ENCODE measurements at places on chromosomes 1 and 21.

DNA sequence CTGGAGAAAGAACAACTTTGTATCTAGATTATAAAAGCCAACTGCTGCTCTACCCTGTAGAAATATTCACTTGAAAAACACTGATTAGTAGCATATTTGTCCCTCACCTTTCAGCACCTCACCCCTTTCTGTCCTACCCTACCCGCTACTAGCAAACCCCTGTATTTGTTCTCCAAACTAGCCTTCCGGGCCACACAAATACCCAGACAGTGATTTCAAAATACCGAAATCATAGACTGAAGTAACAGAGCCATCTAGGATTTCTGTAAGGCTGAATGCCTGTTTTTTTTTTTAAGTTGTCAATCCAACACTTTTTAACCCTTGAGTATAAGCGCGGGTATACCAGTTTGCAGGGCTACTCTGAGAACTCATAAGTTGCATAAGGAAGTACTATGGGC, 398 bp upstream of the DPT start:
- DNase-seq: no peak

DNA sequence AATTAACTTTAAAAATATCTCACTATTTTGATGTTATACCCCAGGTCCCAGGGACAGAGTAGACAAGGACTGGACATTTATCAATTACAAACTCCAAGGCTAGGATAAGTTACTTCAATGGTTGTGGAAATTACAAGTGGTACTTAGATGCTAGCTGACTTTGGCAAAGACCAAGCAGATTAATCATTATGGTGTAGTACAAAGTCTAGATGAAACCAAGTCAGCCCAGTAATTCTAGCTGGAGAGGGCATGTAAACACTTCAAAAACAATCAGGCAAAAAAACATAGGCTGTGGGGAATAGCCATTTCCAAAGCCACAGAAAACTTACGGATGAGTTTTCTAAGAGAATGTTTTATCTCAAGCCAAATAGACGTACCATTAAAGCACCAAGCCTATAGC, 124.5 kb downstream of the TSEN15 start:
- DNase-seq: no peak

GRCh38 chr21:45122432-45123132, 48.2 kb downstream of the ADARB1 start:
- peak; percentile 79 for DNase-seq

DNA sequence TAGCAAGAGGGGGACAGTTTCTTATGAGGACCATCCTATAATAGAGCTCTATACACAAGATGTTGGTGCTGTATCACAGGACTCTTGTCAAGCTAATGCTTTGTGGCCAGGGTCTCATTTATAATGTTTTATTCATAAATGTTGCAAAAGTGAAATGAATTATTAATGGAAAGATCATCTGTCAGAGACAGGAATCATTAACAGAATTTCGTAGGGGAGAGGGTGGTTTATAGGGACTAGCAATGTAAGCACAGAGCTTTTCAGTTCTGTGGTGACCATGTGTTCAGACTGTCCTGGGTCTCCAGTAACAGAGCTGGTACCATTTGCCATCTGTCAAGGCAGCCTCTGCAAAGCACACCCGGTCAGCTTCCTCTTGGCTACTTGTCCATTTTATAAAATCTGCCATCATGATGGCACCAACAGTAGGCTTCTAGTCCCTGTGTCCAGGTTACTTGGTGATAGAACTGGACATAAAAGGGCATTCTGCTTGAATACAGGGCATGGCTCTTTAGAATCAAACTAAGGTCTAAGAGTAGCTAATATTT, 36.2 kb downstream of the LPAR3 start:
- no peak for DNase-seq

DNA sequence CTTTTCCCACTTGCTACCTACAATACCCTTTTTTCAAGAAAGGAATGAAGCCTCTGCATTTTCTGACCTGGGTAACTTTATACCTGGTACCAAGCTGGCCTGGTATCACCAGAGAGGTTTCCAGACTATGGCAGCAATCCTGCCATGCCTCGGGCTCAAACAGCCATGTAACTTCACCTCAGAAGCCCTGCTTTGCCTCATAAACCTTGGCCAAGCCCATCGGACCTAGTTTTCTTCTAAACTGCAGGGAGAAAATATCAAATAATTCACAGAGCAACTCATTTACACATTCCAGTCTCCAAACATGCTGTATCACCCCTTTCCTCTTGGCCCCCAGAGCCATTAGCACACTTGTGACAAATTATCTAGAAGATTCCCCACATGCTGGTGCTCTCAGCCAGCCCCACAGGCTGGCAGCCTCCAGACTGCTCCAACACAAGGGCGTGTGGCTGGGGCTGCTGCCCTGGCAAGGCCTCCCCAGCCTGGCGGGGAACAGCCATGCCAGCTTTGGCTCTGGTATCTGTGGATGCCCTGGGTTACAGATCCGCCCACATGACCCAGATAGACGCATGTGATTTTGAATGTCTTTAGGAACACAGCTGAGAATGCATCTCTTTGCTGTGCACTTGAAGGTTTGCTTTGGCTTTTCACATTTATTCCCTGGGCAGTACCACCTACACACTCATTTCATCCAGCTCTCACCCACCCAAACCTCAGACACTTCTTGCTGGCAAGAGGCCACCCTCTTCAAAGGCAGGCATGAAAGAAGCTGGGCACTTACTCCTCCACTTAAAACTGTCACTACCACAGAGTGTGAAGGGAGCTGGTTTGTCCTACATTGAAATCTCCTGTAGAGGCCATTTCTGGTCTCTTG, 70.0 kb upstream of the BCAR3 start:
- DNase-seq: no peak

GRCh38 chr1:87666681-87667080, 338.0 kb downstream of the LMO4 start:
- DNase-seq: no peak

GRCh38 chr1:2337501-2337900, 53.9 kb downstream of the MORN1 start:
- no peak for DNase-seq

DNA sequence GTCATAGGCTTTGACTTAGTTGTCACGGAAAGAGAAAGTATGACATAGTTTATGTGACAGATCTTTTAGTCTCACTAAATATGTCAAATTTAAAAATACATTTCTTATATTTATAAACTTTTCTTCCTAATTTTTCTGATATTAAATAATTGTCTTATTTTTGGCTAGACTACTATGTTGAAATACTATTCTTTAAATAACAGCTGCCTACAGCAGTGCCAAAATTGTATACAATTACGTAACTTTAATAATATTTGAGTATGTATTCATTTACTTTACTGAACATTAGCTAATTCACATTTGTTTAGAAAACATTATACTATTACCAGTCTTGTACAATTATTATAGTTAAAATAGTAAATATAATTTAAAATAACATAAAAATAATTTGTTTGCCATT, 137.4 kb downstream of the ADGRL4 start:
- no peak for DNase-seq

- DNase-seq: no peak
Observed at GRCh38 chr1:99595041-99595440, 50.9 kb upstream of the PALMD start.

- no peak for DNase-seq
Observed at GRCh38 chr1:171530676-171531075, 45.3 kb downstream of the PRRC2C start.

DNA sequence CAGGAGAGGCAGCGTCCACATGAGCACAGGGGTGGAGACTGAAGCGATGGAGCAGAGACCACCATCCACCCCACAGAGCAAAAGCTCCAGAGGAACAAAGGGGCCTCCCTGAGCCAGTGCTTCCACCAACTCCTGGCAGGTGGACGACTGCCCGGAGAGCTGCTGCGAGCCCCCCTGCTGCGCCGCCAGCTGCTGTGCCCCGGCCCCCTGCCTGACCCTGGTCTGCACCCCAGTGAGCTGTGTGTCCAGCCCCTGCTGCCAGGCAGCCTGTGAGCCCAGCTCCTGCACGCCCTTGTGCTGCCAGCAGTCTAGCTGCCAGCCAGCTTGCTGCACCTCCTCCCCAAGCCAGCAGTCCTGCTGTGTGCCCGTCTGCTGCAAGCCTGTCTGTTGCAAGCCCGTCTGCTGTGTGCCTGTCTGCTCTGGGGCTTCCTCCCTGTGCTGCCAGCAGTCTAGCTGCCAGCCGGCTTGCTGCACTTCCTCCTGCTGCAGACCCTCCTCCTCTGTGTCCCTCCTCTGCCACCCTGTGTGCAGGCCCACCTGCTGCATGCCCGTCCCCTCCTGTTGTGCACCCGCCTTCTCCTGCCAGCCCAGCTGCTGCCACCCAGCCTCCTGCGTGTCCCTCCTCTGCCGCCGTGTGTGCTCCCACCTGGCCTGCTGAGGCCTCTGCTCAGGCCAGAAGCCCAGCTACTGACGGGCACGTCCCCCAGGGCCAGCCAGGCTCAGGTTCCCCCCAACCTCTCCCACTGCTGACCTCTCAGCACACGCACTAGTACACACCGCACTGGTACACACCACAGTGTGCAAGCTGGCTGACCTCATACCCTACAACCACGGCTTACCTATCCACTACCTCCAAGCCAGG, 5.4 kb downstream of the KRTAP10-12 start:
- DNase-seq: no peak

GRCh38 chr1:94111879-94112278, 9.1 kb downstream of the ABCA4 start:
- no peak for DNase-seq

DNA sequence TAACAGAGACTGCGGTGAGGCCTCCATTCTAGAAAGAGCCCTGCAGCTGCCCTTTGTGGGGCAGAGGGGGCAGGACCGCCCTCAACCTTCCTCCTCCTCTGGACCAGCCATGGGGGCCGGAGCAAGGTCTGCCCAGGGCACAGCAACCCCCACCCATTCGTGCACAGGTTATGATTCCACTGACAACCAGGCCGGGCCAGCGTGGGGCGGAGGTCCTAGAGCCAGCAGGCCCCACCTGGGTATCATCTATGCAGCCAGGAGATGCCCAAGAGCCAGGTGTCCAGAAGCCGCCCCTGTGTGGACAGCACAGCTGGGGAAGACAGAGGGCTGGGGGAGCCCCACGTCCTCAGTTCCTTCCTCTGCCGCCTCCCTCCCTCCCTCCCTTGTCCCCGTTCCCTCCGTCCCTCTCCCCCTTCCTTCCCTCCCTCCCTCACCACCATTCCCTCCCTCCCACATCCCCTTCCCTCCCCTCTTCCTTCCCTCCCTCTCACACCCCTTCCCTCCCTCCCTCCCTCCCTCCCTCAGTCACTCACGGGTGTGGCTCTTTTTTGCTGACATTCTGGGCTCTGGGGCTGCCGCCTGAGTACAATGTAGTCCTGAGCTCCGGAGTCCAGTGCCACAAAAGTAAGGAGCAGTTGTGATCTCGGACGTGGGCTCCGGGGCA, 12.3 kb downstream of the RNF223 start:
- no peak for DNase-seq

DNA sequence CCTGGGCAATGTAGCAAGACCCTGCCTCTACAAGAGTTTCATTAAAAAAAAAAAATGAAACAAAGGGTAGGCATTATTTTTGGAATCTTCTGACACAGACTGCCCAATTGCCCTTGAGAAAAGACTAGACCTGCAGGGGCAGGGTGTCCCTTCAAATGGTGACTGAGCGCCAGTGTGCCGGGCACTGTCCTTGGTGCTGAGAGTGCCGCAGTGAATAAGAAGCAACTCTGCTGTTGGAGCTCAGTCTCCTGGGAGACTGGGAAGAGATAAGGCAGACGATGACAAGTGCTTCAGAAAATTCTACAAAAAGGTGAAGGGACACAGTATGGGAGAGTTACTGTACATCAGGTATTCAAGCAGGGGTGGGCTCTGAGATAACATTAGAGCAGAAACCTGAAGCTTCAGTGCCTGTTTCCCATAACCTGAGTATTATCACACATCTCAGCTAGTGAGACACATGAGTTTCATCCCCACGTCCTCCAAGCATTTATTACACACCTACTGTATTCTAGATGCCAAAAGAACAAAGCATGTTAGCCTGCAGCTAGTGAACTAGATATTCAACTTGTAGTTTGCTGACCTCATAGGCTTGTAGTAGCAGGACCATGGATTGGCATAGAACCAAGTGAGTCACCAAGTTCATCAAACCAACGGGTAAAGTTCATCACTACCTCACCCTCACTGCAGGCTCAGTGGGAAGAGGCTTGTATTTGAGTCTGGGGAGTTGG, 18.4 kb upstream of the RPL11 start:
- peak; percentile 28 for DNase-seq

DNA sequence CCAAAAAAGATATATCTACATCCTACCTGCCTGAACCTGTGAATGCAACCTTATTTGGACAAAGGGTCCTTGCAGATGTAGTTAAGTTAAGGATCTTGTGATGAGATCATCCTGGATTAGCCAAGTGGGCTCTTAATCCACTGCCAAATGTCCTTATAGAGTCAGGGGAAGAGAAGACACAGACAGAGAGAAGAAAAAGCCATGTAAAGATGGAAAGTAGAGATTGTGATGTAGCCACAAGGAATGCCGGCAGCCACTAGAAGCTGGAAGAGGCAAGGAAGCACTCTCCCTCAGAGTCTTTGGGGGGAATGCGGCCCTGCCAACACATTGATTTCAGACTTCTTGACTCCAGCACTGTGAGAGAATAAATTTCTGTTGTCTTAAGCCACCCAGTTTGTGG, 16.2 kb downstream of the HSD11B1 start:
- DNase-seq: no peak

GRCh38 chr1:48940962-48941732, 164.5 kb upstream of the BEND5 start:
- no peak for DNase-seq

DNA sequence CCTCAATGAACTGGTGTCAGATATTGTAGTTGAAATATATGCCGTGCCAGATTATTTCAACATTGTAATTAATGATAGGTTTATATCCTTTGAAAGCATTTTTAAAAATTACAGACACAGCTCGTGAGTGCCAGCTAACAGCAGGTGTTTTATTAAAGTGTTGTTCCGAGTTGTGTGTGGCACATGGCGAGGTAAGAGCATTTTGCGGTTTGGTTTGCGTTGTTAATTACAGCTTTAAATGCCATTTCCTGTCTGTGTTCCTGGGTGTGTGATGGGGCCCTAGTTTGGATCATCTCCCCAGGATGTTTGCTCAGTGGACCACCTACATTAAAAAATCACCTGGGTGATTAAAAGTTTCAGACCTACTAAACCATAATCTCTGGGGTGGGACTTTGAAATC, 97.4 kb downstream of the PRDM2 start:
- DNase-seq: peak; percentile 54

- no peak for DNase-seq
Observed at GRCh38 chr1:19739628-19740027, 60.1 kb downstream of the TMCO4 start.

GRCh38 chr1:66505671-66506392, 28.1 kb upstream of the SGIP1 start:
- no peak for DNase-seq

- peak; percentile 24 for DNase-seq
Observed at GRCh38 chr1:14809191-14809981, 210.9 kb downstream of the KAZN start.

All from Jurkat, Clone E6-1 (cell line).